ENCODE measurements at places on chromosomes 5 and 9. TPM values are rescaled to one million over a fixed set of nuclear protein-coding genes. Genes with fewer than 3 reads are reported as not detected.

Gene C7
- total RNA-seq = 58.0 TPM

Gene FBXL7
- total RNA-seq = 6.9 TPM

Gene EQTN
- 1.9 TPM for total RNA-seq

Gene LHX3
- 0.50 TPM for total RNA-seq

Gene TIMD4
- 5.3 TPM for total RNA-seq

Gene SHISAL2B
- total RNA-seq = 0.30 TPM

Data from spinal cord (tissue), 10 donors.